T-helper 2 cell (primary cell): ENCODE measurements at places on chromosomes 16 and 17.

DNA sequence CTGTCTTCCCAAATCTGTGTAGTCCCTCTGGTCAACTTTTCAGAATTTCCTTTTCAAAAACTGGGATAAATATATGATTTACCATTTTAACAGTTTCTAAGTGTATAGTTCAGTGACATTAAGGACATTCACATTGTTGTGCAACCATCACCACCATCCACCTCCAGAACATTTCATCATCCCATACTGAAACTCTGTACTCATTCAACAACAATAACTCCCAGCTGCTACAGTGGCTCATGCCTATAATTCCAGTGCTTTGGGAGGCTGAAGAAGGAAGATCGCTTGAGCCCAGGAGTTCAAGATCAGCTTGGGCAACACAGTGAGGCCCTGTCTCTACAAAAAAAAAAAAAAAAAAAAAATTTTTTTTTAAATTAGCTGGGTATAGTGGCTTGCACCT is 131.0 kb downstream of the AATF start:
- no peak for DNase-seq

DNA sequence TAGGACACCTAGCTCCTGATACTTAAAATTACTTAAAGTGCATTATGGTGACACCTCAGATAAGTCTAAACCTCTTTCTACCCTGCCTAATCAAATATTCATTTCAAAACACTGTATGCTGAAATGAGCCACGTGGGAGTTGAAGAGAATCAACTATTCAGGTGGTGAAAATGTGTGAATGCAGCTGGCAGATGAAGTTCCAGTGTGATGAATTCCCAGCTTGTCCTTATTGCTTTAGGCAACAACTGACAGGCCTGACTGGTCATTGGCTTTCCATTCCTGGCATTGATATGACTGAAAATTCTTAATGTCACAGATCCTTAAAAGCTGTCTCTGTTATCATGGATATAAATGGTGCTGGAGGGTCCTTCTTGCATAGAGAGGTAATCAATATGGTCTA is 301.9 kb upstream of the TBX2 start:
- DNase-seq, result no peak

GRCh38 chr17:57902117-57902799 is 52.4 kb upstream of the MRPS23 start:
- no peak for DNase-seq

DNA sequence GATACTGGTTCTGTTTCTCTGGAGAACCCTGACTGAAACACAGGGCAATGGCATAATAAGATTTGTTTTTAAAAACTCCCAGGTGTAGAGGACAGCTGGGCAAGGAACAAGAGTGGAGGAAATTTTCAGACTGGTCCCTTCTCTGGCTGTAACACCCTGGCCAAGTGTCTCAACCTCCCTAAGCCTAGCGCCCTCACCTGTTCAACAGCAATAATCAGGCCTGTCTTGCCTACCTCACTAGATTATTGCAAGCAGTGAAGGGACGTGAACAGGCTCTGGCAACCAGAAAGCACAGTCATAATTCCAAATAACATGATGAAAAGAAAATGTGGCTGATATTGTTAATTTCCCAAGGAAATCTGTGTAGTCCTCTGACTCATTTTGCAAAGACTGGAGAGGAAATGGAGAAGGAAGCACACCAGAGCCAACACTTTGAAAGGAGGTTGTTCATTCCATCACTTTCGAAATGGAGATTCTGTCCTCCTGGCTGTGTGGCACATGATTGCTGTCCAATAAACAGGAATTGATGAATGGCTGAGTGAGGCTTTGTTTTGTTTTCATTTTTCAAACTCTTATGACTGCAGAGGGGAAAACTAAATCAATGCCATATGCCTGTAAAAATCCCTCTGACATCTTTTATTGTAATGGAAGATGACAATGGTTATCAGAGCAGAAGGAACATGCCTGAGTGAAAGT is 87.5 kb upstream of the HLF start:
- DNase-seq, result no peak

- DNase-seq, result no peak
Measured at GRCh38 chr17:38717139-38717745, 12.2 kb downstream of the MLLT6 start.
